Articular chondrocyte of knee joint (primary cell): ENCODE measurements at places on chromosomes 11 and 22. TPM values are rescaled to one million over a fixed set of nuclear protein-coding genes. Genes with fewer than 3 reads are reported as not detected.

VWCE gene
- 0.86 and 1.3 TPM in 2 replicates for total RNA-seq

SPI1 gene
- total RNA-seq: not detected in 2 replicates

GAS2 gene
- total RNA-seq: 0.65 and 1.2 TPM in 2 replicates

HPX gene
- total RNA-seq: 0.65 and 2.2 TPM in 2 replicates

OR51B5 gene
- 0.11 and 0.26 TPM in 2 replicates for total RNA-seq

UBQLNL gene
- 0.39 and 0.65 TPM in 2 replicates for total RNA-seq

POU2AF2 gene
- total RNA-seq: not detected in 2 replicates

IRAG1 gene
- 2.1 and 4.2 TPM in 2 replicates for total RNA-seq

OR52A1 gene
- total RNA-seq: not detected in 2 replicates

DRICH1 gene
- 0.11 and 0.13 TPM in 2 replicates for total RNA-seq

AGBL2 gene
- total RNA-seq: 0.78 and 0.97 TPM in 2 replicates

FAT3 gene
- 13.9 and 14.6 TPM in 2 replicates for total RNA-seq

APOL5 gene
- not detected in 2 replicates for total RNA-seq
